ENCODE measurements at places on chromosomes 1 and 21.
A peak's percentile ranks its signal among the peaks of the same experiment; 100 is the strongest.

DNA sequence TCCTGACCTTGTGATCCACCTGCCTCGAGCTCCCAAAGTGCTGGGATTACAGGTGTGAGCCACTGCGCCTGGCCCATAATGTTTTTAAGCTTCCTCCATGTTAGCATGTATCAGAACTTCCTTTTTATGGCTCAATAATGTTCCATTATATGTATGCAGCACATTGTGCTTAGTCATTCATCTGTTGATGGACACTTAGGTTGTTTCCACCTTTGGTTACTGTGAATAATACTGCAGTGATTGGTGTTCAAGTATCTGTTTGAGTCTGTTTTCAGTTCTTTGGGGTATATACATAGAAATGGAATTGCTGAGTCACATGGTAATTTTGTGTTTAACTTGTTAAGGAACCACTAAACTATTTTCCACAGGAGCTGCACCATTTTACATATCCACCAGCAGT, 17.7 kb downstream of the CMPK1 start:
- DNase-seq: no peak

GRCh38 chr1:41305576-41306363, 55.5 kb upstream of the FOXO6 start:
- DNase-seq: no peak

DNA sequence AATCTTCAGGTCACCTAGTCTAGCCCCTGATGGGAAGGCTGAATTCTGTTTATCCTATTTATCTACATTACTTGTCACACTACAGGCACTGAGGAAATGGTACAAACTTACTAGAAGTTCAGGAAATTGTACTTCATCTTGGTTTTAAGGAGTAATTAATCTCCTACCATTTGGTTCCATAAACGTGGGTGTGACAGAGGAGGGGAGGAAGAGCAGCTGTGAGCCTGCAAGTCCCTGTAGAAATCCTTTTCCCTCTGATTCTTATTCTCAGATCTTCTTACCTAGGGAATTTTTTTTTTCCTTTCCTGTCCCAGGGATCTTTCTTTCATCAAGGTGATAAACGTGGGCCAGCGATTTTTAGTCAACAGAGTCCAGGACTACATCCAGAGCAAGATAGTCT, 14.1 kb downstream of the PFKFB2 start:
- no peak for DNase-seq

DNA sequence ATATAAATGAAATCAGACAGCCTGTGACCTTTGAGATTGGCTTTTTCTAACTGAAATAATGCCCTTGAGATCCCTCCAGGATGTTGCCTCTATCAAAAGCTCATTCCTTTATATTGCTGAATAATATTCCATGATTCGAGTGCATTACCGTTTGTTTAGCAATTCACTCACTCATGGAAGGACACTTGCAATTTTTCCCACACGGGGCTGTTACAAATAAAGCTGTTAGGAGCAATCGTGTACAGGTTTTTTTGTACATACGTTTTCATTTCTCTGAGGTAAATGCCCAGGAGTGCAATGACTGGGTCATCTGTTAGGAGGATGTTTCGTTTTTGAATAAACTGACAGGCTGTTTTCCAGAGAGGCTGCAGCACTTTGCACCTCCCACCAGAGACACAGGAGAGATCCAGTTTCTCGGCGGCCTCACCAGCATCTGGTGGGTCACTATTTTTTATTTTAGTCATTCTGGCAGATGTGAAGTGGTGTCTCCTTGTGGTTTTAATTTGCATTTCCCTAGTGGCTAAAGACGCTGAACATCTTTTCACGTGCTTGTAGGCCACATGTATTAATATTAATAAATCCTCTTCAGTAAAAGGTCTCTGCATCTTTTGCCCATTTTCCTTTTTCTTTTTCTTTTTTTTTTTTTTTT, 11.0 kb downstream of the PRDM15 start:
- DNase-seq: no peak

GRCh38 chr1:222691016-222691415, 21.3 kb downstream of the AIDA start:
- no peak for DNase-seq

- DNase-seq: no peak
Measured at GRCh38 chr1:96641282-96641681, 80.3 kb upstream of the PTBP2 start.

- DNase-seq: no peak
Measured at GRCh38 chr1:245549996-245550719, 395.4 kb downstream of the KIF26B start.

DNA sequence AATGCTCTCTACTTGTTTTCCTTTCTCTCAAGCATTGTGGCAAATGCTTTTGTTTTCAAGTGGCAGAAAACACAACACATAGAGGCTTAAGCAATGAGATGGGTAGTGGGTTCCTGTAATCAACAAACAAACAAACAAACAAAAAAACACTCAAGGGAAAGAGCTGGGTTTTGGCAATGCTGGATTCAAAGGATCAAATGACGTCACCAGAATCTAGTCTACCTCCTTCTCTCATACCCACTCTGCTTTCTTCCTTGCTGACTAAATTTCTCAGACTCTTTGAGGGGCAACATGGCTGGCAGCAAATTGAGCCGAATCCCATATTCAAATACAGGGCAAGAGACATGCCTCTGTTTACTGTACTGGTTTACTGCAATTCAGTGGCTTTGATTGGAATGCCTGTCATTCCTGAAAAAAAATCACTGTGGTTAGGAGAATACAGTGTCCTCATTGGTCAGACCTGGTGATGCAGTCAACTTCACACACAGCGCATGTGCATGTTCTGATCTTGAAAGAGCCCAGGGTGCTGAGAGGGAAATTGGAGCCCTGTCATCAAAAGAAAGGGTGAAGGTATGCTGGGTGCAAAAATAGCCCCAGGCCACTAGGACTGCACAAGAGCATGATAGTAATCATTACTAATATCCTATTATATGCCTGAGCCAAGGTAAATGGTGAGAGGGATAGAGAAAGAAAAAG, 356.2 kb downstream of the KCTD3 start:
- no peak for DNase-seq

GRCh38 chr1:12615159-12615864, 2.7 kb downstream of the DHRS3 start:
- peak; percentile 74 for DNase-seq

DNA sequence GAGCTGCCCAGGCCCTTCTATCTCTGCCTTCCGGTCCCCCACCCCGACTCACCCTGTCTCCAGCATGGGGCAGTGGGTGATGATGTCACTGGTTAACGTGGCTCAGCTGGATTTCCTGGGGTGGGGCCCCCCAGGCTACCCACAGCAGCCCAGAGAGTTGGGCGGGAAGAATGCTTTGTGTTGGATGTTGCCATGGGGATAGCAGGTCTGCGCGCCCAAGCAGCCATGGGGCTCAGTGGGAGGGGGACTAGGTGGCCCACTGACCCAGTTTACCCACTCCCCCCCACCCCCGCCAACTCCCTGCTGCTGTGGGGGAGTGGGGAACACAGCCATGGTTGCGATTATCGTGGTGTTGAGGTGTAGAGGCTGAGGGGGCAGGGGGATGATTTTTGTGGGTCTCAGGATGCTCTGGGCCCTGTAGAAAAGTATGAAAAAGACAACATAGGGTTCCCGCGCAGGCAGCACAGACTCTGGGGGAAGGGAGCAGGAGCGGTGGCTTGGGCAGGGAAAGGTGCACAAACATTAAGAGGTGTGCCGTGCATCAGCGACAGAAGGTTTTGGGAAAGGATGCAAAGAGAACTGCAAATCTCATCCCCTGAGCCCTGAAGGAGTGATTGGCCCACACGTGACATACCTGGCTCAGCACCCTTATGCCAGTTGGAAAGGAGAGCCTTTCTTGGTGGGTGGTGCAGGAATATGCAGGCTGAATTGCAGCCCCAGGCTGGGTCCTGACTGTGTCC, 8.5 kb downstream of the CELSR2 start:
- no peak for DNase-seq

DNA sequence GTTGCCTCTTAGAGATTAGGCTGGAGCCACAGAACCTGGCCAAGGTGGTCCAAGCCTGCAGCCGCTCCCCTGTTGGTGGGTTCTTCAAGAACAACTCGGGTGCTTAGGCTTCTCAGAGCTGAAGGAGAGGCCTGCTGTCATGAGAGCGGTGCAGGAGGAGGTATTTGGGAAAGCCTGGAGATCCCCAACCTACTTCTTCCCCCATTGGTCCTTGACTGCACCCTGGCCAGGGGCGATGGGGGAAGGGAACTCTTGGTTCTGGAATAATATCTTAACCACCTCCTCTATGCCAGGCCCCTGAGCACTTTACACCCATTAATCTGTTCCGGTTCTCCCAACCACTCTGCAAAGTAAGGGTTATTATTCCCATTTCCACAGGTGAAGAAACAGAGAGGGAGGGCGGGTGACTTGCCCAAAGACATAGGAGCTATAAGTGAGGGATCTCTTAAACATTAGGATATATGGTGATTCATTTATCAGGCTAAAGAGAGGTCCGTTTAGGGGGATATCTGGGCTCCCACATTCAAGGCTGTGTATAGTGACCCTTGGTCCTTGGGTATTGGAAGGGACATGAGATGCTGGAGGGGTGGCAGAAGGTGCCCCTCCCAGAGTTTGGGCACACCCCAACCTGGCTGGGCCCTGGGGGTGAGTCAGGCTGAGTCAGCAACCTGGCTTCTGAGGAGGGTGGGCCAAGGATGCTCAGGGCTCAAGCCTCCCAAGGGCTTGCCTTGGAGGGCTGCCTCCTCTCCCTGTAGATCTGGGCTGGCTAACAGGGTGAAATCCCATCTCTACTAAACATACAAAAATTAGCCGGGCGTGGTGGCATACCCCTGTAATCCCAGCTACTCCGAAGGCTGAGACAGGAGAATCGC, 5.2 kb downstream of the TRNP1 start:
- DNase-seq: no peak

GRCh38 chr1:31345635-31346034, 27.2 kb downstream of the FABP3 start:
- no peak for DNase-seq

DNA sequence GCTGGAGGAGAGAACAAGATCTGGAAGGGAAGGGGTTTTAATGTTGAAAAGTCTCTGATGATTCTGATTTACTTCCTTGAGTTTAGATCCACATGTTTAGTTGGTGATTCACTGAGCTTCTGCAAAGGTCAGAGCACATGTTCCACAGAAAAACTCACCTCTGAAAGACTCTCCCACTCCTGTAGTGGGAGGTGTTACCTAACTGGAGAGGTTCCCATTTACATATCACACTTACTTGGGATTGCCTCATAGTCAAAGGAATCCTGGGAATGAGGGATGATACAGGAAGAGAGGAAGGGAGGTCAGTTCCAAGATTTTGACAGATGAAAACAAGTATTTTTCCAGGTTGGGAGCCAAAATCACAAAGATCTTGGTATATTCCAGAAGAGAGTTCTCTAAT, 2.7 kb upstream of the NTNG1 start:
- DNase-seq: no peak

GRCh38 chr21:39675590-39675989, 62.9 kb downstream of the B3GALT5 start:
- DNase-seq: no peak

DNA sequence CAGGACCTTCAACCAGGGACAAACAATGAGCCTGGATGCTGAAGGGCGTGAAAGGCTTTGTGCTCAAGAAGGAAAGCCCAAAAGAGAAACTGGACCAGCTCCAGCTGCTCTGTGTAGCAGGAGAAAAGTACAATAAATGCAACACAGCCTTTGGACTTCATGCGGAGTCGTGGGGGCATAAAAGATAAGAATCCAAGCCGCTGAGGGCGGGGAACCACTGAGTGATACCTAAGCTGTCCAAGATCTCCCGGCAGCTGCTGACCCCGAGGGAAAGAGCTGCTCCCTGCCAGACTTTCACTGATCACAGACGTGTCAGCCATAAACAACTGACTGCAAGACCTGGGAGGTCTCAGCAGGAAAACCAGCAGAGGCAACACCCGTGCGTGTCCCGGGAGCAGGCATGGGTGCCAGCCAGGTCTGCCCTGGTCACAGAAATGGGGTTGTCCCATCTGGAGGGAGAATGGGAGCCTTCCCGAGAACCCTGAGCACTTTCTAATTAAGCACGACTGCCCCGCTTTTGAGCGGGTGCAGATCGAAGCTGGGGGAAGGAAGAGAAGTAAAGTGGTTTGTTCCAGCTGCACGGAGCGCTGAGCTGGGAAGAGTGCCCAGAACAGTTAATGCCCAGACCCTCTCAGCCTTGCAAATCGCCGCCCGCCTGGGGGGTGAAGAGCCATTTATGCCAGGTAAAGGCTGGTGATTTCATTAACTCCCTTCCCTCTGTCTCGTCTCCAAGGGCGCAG, 68.3 kb upstream of the TARDBP start:
- no peak for DNase-seq

GRCh38 chr1:164622068-164622845, 63.3 kb downstream of the PBX1 start:
- DNase-seq: no peak

DNA sequence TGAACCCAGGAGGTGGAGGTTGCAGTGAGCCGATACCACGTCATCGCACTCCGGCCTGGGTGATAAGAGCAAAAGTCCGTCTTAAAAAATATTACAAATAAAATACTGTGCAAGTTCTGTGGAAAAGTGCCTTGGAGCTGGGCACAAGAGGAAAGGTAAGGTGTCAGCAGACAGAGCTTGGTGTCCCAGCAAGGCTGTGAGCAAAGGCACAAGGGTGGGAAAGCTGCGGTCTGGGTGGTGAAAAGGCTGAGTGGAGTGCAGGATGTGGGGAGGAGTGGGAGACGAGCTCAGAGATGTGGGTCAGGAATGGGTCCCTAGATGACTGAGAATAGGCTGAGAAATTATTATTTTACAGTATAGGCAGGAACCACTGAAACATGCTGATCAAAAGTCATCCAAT, 150.6 kb downstream of the RHOU start:
- no peak for DNase-seq

DNA sequence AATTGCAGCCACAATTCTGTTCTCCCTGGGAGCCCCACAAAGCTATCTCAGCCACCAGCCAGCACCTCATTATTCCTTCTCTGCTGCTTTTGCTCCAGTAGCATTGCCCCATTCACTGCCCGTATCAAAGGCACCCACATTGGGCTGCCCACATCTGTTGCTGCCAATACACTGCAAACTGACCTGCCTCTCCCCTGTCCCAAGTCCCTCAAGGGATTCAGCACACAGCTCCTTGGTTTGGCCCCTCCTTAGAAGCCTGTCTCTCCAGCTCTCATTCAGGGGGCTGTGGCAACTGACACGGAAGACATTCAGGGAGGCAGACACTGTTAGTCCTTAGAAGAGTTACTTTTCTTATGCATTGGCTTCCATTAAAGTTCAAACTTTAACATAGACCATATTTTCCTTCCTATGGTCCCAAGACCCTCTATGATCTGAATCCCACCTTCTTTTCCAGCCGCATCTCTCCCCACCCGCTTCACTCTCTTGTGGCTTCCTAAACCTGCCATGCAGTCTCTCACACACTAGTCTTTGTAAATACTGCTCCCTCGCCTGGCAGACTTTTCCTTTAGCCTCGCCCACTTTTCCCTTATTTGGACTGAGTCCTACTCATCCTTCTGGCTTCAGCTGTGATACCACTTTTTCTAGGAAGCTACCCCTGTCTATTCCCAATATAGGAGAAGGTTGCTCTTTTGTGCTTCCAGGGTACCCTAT, 19.3 kb upstream of the KLHDC8A start:
- DNase-seq: no peak

- DNase-seq: no peak
Measured at GRCh38 chr1:233386336-233386735, 58.8 kb downstream of the MAP3K21 start.

- DNase-seq: no peak
Measured at GRCh38 chr1:108045460-108045859, 80.5 kb upstream of the VAV3 start.

- DNase-seq: no peak
Measured at GRCh38 chr1:116847688-116848531, 61.8 kb upstream of the PTGFRN start.
